ENCODE measurements at places on chromosomes 7 and 10. TPM values are rescaled to one million over a fixed set of nuclear protein-coding genes. Genes with fewer than 3 reads are reported as not detected.

ADIRF gene
- total RNA-seq: 599 TPM

MKX gene
- 0.94 TPM for total RNA-seq

LIPM gene
- not detected for total RNA-seq

ITPRID1 gene
- not detected for total RNA-seq

KIF20B gene
- 6.7 TPM for total RNA-seq

RSPH10B gene
- 0.27 TPM for total RNA-seq

CCDC126 gene
- 15.5 TPM for total RNA-seq

ZNF655 gene
- 62.0 TPM for total RNA-seq

GPER1 gene
- total RNA-seq: 11.1 TPM

ATG9B gene
- total RNA-seq: 0.67 TPM

CFTR gene
- total RNA-seq: not detected

PRSS37 gene
- not detected for total RNA-seq

ADCYAP1R1 gene
- total RNA-seq: 9.1 TPM

FRAT1 gene
- total RNA-seq: 4.1 TPM

DNA sequence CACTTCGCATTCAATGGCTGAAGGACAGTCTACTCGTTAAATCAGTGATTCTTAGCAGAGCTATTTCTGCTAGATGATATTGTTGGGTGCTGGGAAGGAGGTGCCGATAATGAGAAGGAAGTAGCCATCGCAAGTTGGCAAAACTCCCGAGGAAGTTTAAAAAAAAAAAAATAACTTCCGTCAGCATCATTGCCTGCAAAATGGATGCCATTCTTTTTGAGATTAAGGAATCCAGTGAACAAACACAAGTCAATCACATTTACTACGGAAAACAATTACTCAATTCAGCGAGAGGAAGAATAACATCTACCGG is 74.4 kb upstream of the SFMBT2 start:
- no peak for DNase-seq

DNA sequence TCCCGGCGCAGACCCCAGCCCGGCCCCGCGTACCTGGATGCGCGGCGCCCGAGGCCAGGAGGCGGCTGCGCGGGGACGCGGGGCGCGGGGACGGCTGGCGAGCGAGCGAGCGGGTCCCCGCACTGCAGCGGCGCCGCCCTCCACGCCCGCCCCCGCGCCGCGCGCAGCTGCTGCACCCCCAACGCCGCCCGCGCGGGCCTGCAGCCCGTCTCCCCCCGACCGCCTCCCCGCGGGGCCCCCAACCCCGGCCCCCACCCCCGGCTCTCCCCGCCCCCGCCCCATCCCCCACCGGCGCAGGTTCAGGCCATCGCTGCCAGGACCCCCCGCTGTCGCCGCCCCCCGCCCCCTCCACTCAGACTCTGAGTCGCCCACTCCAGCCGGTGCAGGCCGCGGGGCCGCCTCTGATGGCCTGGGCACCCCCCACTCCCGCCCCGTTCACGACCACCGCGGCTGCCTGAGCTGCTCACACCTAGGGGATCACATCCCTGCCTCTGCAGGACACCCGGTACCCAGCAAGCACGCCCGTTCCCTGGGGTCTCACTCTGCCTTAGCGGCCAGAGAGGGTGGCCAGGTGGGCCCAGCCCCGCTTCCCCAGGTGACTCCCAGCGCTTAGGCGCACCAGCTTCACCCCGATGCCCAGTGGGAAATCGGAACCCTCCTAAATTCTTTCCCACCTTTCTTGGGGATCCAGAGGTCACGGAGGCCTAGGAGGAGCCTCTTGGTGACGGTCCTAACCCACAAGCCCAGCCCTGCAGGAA is 13.9 kb upstream of the DNAAF5 start:
- DNase-seq: peak; percentile 46

GRCh38 chr10:63260860-63261251 is 127.7 kb downstream of the NRBF2 start:
- no peak for DNase-seq

DNA sequence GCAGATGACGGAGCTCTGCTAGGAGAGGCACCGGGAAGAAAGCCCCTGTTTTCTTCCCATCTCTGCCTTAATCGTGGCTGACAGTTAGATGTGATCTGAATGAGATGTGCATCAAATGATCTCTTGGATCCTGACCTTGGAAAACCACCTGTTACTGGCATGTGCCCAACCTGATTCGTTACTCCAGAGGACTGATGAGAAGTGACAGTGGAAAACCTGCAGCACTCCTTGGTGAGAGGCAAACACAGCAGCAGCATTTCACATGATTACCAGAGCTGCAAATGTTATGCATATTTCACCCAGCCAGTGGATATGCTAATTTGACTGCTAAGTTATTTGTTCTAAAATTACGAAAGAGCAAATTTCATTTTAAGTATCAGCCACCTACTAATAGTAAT is 95.3 kb downstream of the PTPRN2 start:
- no peak for DNase-seq

DNA sequence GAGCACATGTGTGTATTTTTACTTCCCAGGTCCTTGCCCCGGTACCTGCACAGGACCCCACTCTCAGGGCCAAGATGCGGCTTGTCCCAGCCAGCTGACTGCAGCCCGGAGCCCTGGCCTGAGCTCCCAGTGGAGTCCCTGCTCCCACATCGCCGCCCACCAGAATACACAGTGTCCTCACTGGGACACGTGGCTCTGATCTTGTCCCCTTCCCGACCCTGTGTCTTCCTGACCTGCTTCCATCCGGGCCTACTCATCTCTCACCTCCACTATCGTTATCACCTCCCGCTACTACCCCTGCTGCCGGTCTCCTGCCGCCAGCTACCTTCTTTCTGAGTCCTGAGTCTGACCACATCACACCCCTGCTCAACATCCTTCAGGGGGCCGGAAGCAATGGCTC is 146.3 kb upstream of the CHST15 start:
- DNase-seq: no peak

- DNase-seq: no peak
Observed at GRCh38 chr7:150363370-150363769, 5.3 kb upstream of the REPIN1 start.

GRCh38 chr10:62819141-62819920 is 3.2 kb upstream of the EGR2 start:
- no peak for DNase-seq

DNA sequence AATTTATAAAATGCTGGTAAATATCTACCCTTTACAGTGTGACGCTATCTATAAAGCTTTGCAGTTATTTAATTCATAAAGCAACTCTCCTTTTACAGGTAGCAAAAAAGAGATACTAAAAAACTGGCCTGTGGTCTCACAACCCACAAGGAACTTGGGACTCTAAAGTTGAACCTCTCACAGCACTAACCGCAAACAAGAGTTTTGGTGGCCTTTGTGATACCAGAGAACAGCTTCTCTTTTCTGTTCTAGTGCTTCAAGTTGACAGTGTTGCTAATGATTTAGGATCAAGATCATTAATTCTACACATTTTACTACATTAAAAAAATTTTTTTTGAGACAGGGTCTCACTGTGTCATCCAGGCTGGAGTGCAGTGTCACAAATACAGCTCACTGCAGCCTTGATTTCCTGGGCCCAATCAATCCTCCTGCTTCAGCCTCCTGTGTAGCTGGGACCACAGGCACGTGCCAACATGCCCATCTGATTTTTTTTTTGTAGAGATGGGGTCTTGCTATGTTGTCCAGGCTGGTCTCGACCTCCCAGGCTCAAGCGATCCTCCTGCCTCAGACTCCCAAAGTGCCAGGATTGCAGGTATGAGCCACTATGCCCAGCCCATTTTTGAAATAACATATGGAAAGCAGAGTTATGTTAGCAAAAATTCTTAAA is 56.0 kb upstream of the ST8SIA6 start:
- no peak for DNase-seq

- DNase-seq: peak; percentile 22
Observed at GRCh38 chr7:401495-401894, 111.5 kb downstream of the FOXL3 start.

DNA sequence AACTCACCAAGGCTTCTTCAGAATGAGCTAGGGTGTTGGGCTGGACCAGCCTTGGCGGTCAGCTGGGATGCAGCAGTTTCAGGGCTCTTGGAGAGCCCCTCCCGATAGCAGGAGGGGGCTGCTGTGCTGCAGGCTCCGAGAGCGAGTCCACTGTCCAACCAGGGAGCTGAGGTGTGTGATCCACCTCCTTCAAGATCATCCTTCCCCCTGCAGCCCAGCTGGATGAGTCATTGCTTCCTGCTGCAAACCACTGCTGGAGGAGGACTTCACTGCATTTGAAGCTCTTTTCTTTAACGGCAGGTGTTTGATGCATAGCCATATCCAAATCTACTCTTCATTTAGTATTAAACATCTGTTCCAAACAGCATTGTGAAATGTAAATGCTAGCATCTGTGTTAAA is 54.2 kb upstream of the EBF3 start:
- DNase-seq: no peak

DNA sequence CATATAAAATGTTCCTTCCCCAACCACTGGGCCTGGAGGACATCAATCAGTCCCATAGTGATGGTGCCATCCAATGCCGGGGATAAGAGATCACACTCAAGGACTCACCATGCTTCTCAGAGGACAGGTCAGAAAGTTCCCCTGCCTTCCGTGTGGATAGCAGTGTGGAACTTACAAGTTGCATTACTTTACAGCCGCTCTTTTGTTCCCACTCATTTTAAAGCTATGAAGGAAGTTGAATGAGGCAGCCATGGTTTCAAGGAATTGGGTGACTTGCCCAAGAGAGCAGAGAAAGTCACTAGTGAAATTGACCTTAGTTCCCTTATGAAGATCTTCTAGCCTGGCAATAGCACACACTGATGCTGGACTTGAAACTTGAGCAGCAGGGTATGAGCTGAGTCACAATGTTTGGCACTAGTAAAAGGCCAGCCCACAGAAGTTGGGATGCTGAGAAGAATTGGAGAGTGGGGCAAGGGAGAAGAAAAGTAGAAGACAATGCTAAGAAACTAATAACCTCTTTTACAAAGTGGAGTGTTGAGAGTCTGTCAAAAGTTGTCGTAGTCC is 78.7 kb downstream of the CXCL12 start:
- no peak for DNase-seq

DNA sequence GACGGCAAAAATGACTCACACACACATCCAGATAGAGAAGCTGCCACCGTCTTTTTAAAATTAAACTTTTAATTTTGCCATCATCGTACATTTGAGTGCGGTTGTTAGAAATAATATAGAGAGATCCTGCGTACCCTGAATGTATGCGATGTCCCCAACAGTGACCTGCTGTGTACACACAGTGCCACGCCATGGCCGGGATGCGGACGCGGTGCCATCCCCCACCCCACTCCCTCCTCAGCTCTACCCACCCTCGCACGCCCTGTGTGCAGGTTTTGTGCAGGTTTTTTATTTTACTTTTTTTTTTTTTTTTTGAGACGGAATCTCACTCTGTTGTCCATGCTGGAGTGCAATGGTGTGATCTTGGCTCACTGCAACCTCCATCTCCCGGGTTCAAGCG is 58.7 kb upstream of the PDGFA start:
- no peak for DNase-seq

GRCh38 chr10:49329146-49329505 is 30.2 kb downstream of the C10orf71 start:
- DNase-seq: no peak

GRCh38 chr7:41046221-41046761 is 656.6 kb downstream of the INHBA start:
- DNase-seq: no peak

GRCh38 chr7:141567432-141567831 is 16.2 kb downstream of the AGK start:
- no peak for DNase-seq

- no peak for DNase-seq
Observed at GRCh38 chr10:114458955-114459354, 54.7 kb upstream of the AFAP1L2 start.

- no peak for DNase-seq
Observed at GRCh38 chr10:116418389-116418788, 9.3 kb upstream of the PNLIPRP3 start.

GRCh38 chr7:65722361-65722792 is 150.5 kb upstream of the VKORC1L1 start:
- no peak for DNase-seq

DNA sequence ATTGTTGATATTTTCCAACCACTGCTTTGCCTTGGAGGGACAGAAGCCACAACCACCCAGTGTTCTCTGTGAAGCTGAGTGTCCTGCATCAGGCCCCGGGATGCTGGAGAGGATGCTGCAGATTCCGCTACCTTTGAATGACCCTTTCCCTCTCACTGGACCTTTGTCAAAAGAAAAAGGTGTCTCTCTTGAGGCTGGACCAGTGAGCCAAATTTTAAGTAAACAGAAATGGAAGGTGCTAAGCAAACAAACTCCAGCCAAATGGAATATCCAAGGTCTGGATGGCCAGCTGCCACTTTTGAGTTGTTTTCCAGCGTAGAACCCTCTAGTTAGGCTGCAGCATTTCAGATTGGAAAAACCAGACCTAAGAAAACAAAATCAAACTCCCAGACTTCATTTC is 145.5 kb downstream of the TRIL start:
- DNase-seq: no peak

DNA sequence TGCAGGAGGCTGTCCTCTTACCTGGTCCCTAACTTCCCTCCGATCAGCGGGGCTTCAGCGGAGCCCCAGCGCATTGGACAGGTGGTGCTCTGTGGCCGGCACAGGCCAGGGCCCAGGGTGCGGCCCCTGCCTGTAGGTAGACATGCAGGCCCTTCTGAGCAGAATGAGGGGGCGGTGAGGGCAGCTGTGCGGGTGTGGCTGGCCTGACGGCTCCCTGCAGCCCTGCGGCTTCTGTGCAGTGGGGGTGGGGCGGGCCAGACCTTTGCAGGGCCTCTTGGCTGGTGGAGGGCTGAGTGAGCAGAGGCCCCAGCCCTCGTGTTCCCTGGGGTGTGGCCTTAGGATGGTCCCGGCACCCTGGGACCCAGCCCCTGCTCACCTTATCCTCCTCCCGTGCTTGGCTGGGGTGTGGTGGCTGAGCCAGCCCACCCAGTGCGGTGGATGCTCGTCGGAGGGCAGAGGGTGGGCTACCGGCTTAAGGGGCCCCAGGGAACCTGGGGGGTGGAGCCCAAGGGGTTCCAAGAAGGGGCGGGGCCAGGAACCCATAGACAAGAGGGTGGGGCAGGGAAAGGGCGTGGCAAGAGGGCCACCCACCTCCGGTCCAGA is 175.2 kb upstream of the TNRC18 start:
- no peak for DNase-seq

GRCh38 chr10:19767876-19768275 is 48.4 kb upstream of the PLXDC2 start:
- DNase-seq: no peak

- DNase-seq: no peak
Observed at GRCh38 chr7:3371601-3372000, 70.5 kb downstream of the SDK1 start.
